ENCODE measurements at places on chromosomes 16 and 17. TPM values are rescaled to one million over a fixed set of nuclear protein-coding genes. Genes with fewer than 3 reads are reported as not detected.

PLD6 gene
- 26.4 TPM for total RNA-seq

KCNJ18 gene
- not detected for total RNA-seq

SP6 gene
- 3.1 TPM for total RNA-seq

ITGAL gene
- 12.7 TPM for total RNA-seq

IRX3 gene
- 95.1 TPM for total RNA-seq

PITPNM3 gene
- 7.9 TPM for total RNA-seq

PRSS8 gene
- total RNA-seq = 118 TPM

UMOD gene
- not detected for total RNA-seq

KRT24 gene
- not detected for total RNA-seq

GRAPL gene
- not detected for total RNA-seq

CTF1 gene
- total RNA-seq = 13.9 TPM
